ENCODE measurements at places on chromosomes 11 and 22.

DNA sequence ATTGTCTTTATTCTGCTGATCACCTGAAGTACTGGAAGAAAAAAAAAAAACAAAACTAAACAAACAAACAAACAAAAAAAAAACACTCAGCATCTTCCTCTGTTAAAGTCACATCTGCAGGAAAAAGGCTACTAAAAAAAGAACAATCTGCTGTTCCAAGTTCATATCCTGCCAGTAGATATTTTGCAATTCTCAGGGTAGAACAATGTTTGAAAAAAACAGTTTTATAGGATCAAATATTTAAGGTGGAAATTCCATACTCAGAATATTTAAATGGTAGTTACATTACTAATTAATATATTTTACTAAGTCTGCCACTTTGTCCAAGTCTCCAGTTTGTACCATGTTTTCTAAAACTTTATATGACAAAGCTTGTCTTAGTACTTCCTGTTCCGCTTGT, 175.2 kb downstream of the SBF2 start:
- no peak for DNase-seq

DNA sequence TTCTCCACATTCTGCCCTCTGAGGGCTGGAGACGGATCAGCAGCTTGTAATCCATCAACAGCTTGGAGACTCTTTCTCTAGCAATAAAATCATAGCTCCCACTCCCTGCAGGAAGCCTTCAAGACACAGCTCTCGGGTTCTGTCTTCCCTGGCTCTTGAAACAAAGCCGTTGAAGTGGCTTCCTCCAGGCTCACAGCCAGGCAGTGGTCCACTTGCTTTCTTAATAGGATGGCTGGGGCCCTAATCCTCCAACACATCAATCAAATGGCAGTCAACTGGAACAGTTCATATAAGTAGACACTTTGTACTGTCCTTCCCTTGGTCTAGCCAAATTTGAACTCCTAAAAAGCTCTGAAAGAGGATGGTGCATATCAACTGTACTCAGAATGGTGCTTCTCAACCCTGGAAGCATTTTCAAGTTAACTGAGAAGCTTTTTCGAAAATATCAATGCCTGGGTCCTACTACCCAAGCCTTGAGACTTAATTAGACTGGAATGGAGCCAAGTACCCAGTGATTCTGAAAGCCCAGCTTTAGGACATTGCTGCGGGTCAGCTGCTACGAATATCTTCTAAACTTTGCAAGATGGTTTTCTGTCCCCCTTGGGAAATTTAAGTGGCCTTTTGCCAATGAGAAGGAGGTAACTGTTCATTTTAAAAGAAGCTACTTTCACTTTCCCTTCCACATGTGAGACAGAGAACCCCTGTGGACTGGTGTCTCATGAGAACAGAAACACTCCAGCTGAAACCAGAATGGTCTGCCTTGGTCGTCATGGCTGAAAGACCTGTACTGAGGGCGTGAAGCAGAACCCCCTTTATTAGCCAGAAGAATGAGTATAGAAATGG, 74.7 kb downstream of the SC5D start:
- no peak for DNase-seq

DNA sequence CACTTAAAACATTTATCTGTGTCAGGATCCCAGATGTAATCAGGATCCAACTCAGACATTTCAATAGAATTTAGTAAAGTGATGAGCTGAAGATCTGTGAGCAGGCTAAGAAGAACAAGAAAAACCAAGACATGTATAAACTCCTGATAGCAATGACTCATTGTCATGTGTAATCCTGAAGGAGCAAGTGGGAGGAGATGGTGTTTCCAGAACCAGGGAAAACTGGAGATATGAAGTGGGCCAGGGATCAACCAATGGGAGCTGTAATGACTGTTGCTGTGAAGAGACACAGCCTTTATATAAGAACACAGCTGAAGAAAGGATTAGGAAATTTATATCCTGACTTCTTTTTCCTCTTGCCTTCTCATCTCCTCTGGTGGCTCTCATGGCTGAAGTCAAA, 682.5 kb upstream of the ARHGAP42 start:
- DNase-seq: no peak

DNA sequence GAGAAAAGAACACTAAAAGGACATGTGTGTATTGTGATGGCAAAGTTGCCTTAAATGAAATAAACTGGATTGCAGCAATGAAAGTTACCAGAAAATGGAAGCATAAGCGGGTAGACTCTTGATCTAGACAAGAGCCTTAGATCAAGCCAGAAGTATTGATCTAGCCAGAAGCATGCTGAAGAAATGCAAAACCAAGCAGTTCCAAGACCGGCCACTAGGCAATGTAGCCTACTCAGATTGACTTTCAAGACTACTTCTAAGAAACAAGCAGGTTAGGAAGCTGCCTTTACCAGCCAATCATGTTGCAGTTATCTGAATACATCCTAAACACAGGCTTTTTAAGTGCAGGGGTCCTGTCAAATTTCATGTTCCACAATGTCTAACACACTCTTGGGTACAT, 54.6 kb downstream of the KCNA4 start:
- DNase-seq: no peak

DNA sequence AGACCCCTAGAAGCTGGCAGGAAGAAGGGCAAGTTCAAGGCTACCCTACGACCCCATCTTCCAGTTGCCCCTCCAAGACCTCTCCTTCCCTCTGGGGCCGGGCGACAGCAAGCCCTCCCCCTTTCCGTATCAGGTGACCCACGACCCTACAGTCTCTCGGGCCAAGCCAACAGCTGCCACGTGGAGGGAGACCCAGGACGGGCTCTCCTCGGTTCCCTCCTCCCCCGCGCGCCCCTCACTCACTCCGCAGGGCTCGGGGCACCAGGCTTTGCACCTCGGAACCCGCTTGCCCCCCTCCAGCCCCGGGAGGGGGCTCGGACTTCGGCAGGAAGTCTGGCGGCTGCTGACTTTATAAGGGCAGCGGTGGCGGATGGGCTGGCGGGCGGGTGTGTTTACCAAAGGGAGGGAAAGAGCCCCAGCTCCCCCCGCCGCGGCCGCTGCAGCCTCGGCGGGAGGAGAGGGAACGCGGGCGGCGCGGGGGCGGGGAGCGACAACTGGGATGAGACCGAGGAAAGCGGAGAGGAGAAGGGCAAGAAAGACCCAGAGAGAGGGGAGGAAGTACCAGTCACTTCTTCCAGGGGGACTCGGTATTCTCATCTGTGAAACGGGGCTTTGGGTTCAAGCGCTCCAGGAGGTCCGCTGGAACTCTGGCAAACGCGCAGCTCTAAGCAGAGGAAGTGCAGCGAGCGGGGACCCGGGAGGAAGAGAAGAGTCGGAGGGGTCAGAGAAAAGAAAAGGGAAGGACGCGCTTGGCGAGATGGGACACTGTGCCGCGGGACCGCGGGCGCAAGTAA, 767 bp downstream of the SLC43A1 start:
- no peak for DNase-seq

- no peak for DNase-seq
These were observed 53.7 kb downstream of the HIPK3 start for GRCh38 chr11:33310720-33311500.

DNA sequence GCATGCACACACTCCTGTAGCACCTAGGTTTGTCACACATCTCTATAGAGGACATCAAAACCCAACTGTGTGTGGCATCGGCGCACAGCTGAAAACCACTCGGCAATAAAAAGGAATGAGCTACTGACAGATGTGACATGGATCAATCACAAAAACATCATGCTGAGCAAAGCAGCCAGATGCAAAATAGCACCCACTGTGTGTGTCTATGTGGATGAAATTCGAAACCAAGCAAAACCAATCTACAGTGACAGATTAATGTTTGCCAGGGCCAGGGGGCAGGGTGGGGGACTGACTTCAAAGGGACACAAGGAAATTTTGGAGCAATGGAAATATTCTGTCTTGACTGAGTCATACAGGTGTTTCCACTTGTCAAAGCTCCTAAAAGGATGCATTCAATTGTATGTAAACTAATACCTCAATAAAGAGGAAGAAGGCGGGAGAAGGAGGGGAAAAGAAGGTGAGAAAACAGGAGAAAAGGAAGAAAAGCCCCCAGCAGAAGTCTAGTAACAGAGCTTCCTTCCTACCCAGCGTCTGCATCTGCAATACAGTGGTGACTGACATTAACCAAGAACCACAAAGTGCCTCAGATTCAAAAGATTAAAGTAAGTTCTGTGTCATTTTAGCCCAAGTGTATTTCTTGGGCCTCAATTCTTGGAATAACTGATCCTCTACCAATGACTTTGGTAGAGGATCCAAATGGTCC, 49.8 kb downstream of the PACSIN2 start:
- no peak for DNase-seq

GRCh38 chr11:115545581-115546210, 41.5 kb upstream of the CADM1 start:
- DNase-seq: no peak

DNA sequence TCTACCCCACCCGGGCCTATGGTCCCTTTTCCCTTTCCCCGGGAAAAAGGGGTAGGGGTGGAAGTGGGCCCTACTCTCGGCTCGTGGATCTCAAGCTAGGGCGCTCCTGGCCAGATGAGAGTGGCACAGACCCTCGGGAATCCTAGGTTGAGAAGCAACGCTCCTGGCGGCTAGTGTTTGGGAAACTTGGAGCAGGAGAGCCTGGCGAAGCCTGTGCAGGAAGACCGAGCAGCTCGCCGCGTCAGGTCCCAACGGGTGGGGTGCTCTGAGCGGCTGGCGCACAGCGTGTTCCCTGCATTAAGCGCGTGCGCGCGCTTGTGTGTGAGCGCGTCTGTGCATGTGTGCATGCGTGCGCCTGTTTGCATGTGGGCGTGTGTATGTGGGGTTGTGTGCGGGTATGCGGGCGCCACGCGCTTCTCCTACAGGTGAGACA, 7.1 kb upstream of the FLI1 start:
- DNase-seq: peak; percentile 38

GRCh38 chr22:27311698-27312550, 489.6 kb downstream of the MN1 start:
- no peak for DNase-seq

DNA sequence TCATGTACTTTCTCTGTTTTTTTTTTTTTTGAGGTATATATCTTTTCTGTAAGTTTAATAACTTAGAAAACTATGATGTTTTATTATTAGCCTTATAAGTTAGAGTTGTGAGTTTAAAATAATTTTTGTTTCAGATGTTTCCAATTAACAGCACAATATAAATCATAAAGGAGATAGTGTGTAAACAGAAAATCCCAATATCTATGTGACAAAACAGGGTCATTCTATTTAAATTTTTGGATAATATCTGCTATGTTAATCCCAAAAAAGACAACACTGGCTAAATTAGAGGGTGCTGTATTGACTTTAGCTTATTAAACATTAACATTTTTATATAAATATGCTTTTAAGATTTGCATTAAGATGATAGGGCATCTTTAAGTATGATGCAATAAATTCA, 318.1 kb upstream of the CTSC start:
- DNase-seq: no peak

DNA sequence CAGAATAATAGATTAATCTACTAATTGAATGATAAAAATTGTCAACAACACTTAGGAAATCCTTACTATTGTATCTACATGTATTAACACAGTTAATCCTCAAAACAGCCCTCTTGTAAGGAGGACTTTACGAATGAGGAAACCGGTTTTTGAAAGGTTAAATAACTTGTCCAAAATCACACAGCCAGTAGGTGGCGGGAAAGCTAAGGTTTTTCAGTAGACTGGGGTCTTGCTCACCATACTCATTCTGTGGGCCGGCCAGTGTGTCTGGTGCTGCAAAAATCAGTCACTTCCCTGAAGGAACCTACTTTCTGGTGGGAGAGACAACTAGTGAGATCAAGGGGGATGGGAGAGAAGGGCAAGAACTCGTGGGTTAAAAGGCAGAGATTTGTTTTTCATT, 3.8 kb downstream of the DCPS start:
- DNase-seq: no peak

DNA sequence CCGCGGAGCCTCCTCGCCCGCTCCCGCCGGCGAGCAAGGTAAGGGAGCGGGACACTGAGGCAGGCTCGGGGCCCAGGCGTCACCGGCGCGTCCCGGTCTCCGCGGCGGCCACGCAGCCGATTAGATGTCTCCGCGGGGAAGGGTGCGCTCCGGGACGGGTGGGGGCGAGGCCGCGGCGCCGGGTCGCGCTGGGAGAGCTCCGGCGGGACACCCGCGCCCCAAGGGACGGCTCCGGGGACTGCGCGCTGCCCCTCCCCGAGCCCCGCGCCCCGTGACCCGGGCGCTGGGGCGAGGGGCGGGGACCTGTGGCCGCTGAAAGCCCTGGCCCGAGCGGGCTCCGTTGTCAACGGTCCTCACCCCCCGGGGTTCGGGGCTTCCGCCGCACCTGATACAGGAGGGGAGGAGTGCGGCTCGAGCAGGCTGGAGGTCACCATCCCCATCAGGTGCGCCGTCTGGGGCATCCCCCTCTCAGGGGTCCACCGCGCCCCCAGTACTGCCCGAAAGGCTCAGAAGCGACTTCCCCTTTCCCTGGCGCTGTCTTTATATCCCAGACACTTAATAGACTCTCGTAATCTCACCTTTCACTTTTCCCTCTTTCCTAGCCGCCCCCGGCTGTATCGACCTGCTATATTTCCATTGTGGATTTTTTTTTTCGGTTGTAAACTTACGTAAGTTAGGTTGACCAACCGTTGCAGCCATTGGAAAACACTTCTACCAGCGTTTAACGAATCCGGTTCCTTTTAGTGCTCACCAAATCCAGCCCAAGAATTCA, 573 bp downstream of the PPFIA1 start:
- DNase-seq: peak; percentile 19

DNA sequence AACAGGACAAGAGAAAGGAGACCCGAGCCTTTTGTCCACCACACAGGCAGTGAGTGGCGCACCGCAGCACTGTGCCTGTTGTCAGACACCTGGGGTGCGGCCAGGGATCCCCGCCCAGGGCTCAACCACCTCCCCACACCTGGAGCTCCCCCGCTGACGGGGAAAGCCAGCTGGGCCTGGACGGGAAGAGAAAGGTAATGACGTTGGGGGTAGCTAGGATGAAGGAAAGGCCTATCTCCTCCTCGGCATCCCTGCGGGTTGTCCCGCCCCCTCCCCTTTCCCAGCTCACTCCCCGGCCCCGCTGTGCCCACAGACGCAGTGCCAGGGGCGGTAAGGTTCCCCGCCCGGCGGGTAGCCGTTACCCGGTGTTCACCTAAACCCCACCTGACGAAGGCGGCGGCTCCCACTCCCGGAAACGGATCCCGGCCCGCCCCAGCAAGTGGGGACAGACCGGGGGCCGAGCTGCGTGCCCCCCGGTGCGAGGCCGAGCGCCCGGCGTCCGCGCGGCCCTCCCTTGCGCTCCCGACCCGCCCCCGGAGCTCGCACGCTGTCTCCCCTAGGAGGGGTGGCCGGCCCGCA, 495 bp downstream of the HYOU1 start:
- peak; percentile 23 for DNase-seq

GRCh38 chr11:32566517-32566916, 17.1 kb upstream of the EIF3M start:
- DNase-seq: no peak

- no peak for DNase-seq
These were observed 53.8 kb downstream of the HIRA start for GRCh38 chr22:19377565-19378343.

- no peak for DNase-seq
These were observed 18.5 kb upstream of the BAIAP2L2 start for GRCh38 chr22:38129021-38129420.

- DNase-seq: no peak
These were observed 5.7 kb upstream of the FBXO3 start for GRCh38 chr11:33779849-33780528.

Measured in activated CD4-positive, alpha-beta T cell treated with anti-CD3 and anti-CD28 coated beads for 24 hours (primary cell).